CD4-positive, CD25-positive, alpha-beta regulatory T cell (primary cell): ENCODE measurements at places on chromosomes 7 and 10.

DNA sequence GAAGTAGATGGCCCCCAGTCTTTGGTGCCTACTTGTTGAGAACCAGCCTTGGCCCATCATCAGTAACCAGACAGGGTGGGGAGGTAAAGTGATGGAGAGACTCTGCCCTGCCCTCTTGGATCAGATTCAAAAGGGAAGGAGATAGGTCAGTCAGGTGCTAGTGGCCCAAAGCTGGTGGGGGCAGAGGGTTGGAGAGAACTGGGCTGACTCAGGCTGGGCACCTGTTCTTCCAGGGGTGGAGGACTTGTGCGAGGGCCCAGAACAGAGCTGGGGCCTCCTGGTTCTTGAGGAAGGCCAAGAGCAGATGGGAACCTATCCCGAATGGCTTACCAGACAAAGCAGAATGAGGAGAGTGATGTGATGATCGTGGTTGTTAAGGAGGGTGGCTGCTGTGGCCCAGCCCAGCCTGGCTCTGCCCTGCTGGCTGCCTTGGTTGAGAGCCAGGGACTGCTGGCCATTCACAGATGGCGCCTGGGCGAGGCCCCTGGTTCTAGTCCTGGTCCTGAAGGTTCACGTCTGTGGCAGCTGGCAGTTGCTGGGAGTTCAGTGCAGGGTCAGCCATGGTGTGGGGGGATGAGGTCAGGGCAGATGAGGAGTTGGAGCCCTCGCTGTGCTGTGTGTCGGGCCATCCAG is 36.6 kb downstream of the PALD1 start:
- DNase-seq: no peak

- no peak for DNase-seq
Observed at GRCh38 chr10:29795850-29796249, 161.1 kb upstream of the SVIL start.

DNA sequence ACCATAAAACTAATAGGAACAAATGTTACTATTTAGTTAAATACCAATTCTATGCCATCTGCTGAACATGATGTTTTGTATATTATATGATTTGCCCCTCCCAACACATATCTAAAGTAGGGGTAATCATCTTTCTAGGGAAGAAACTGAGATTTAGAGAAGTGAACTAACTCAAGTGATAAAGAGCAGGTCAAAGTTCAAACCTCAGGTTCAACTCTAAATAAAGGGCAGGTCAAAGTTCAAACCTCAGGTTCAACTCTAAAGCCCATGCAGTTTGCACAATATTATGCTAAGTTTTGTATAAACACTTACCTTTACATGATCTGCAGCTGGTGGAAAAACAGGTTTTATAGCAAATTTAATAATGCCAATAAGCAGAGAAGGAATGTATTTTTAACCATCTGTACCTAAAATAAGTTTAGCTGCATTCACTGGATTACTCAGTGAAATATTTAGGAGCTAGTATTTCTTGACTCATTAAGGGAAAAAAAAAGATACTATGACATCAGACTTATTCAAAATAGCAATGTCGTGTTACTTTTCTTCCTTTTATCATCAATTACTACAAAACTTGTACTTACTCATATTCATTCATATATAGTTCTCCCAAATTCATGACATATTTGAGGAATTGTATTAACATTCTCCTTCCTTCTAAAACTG is 1194.3 kb upstream of the CELF2 start:
- DNase-seq: no peak

GRCh38 chr10:119505131-119505551 is 37.4 kb downstream of the RGS10 start:
- DNase-seq: no peak

DNA sequence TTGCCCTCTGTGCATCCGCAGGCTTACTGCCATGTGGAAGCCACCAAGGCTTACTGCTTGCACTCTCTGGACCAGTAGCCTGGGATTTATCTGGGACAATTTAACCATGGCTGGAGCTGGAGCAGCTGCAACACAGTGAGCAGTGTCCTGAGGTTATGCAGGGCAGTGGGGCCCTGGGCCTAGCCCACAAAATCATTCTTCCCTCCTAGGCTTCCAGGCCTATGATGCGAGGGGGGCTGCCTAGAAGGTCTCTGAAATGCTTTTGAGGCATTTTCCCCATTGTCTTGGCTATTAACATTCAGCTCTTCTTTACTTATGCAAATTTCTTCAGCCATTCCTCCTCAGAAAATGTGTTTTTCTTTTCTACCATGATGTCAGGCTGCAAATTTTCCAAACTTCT is 313.6 kb upstream of the CDC14C start:
- DNase-seq: no peak

DNA sequence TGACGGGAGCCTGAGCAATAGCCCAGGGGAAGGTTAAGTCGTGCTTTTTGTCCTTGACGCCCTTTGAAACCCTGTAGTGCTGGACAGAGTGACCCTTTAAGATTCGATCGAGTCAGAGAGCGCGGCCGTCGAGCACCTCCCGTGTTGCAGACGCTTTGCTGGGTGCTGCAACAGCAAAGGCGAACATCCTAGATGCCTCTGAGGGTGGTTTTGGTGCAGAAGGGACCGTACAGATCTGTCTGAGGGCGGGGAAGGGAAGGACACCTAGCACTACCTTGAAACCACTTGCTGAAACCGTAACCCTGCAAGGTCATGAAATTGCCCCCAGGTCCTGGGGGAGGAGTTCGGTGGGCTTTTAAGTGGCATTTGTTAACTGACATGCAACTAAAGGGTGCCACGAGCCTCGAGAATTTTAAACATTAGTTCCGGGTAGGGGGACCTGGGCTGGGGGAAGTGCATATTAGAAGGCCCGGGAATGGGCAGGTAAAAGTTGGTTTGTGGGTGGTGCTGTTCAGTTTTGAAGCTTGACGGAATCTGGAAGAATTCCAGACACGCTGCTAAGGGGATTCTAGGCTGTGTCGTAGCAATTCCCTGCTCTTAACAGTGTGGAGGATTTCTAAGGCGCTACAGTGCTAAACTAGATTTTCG is 786 bp downstream of the ATP5F1C start:
- DNase-seq: no peak

- DNase-seq: peak; percentile 71
Observed at GRCh38 chr10:72086466-72087391, 1.6 kb downstream of the SPOCK2 start.

DNA sequence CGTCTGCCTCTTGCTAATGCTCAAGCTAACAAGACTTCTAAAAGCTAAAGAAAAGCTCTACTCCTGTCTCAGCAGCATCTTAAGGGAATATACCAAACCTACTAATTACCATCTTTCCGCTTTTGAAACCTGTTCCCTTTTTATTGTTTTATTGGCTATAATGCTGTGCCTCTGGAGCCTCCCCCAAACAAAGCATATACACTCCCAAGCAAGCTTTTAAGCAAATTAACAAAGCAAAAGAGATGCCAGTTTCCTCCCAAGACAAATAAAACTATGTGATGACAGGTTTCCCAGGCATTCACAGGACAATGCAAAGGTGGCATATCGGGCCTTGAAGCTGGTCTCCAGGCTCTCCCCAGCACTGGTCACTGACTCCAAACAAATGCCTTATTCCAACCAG is 52.9 kb downstream of the SLC37A3 start:
- no peak for DNase-seq

DNA sequence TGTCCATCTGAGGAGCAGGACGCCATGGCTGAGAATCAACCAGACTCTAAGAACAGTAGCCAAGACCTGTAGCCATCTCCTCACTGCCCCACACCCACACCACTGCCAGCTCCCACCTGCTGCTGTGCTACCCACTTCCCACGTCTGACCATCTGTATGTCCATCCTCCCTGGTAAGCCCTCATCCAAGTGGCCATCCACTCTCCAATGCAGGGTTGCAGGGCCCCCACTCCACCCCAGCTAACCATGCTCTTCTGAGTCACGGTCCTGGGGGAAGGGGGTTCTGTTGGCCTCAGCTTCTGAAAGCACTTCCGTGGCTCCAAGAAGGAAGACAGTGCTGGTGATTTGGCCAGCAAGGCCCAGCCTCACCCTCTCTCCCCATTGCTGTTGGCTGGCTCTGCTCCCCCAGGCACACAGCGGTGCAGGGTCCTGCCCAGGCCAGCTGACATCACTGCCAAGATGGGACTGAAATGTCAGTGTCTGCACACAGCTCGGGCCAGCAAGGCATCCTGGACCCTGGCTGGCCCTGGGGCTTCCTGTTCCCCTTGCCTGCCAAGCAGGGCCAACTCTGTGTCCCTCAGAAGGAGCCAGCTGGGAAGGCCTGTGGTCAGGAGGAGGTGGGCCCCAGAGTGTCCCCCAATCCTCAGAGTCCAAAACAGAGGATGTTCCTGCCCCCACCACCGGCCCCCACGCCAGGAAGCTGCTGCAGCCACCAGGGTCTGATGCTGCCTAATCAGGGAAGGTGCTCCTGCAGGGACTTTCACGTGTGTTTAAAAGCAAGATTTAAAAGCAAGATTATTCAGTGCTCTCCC is 17.5 kb downstream of the RASGEF1A start:
- DNase-seq: no peak

DNA sequence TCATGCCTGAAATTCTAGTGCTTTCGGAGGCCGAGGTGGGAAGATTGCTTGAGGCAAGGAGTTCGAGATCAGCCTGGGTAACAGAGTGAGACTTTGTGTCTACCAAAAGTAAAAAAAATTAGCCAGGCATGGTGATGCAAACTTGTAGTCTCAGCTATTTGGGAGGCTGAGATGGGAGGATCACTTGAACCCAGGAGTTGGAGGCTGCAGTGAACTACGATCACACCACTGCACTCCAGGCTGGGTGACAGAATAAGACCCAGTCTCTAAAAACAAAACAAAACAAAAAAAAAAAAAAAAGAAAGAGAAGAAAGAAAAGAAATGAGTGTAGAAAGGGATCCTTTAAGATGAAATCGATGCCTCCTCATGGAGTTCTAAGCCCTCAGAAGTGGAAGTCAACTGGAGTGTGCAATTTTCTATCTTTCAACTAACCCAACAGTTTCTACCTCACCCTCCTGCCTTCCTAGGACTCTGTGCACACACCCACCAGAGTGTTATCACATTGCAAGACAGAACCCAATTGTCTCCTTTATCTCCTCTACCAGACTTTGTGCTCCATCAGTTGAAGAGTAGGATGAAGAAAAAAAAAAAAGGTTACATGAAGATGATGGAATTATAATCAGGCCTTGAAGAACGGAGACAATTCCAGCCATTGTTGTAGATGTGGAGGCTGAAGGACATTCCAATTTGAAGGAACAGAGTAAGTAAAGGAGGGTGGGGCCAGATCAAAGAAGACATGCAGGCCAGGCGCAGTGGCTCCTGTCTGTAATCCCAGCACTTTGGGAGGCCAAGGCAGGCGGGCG is 26.9 kb downstream of the NYAP1 start:
- DNase-seq: no peak

DNA sequence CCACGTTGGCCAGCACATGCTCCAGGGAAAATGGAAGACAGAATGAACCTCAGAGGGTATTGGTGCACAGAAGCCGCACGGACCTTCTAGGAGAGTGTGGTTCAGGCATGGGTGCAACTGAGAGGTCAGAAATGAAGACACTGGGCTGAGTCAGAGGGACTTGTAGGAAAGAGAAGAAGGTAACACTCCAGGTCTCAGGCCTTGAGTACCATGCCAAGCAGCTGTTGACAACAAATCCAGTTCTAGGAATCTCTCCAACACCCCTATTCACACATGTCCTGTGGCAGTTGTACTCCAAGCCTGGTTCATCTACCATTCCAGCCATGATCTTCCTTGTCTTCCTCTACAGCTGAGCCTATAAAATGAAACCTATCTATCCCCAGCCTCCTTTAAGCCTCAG is 251.6 kb downstream of the USP6NL start:
- no peak for DNase-seq

GRCh38 chr10:122338609-122339441 is 35.7 kb upstream of the PLEKHA1 start:
- DNase-seq: no peak

- no peak for DNase-seq
Observed at GRCh38 chr7:126696256-126697038, 556.3 kb downstream of the GRM8 start.

DNA sequence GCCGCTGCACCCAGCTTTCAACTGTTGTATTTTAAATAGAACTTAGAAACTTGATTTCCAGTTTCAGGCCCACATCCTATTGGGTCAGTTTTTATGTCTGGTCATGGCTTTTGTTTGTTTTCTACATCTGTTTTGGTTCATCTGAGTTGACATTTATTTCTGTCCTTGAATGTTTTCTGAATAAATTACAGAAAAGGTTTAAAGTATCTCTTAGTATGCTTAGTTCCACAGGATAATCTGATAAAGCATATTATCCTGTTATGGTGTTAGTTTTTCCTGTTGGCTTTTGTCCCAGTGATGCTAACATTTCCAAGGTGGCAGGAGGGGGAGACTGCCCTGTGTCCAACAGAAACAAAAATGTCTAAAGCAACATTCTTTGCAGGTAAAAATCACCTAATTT is 733.2 kb downstream of the INHBA start:
- no peak for DNase-seq

DNA sequence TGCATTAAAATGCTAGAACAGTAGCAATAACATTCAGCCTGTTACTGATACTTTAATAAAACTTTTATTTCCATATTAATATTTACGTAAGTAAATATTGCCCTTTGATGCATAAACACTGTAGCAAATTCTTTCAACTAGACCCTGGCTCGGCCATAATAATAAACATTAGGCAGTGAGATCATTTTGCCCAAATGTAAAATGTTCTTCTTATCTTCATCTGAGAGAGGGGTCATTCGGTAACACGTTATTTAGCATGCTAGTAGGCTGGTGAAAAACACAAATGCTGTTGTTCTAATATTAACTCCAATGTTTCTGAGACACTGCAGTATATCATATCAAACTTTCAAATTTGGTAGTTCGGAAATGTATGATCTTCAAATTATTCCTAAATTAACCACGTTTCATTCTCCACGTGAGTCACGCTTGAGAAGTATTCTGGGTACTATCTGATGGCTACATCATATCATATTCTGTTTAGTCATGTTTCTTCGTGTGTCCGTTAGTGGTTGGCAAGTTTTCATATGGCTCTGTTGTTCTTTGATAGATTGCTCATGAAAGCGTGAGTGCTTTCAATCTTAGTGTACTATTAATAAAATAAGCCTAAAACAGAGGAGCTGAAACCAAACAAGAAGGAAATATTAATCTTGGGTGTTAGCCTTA is 145.8 kb downstream of the NSUN6 start:
- no peak for DNase-seq

DNA sequence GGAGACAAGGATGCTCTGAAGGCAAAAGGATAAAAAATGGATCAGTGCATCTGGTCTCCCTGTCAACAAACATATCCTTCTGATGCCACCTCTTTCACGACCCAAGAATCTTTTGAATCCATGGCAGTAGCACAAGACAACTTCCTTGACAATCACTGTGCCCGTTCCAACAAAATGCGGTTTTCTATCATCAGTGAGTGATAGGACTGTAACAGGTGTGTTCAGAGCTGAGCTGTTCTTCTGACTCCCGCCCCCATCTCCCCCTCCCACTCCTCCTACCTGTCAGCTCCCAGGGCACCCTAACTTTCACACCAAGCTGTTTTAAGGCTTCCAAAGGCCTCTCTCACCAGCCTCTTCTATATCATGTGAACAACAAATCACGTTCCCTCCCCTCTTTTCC is 74.8 kb downstream of the PARD3 start:
- no peak for DNase-seq
